ENCODE measurements at places on chromosomes 4 and X.

- peak; percentile 69 for DNase-seq
These were observed 622 bp downstream of the TAFAZZIN start for GRCh38 chrX:154411981-154412340.

DNA sequence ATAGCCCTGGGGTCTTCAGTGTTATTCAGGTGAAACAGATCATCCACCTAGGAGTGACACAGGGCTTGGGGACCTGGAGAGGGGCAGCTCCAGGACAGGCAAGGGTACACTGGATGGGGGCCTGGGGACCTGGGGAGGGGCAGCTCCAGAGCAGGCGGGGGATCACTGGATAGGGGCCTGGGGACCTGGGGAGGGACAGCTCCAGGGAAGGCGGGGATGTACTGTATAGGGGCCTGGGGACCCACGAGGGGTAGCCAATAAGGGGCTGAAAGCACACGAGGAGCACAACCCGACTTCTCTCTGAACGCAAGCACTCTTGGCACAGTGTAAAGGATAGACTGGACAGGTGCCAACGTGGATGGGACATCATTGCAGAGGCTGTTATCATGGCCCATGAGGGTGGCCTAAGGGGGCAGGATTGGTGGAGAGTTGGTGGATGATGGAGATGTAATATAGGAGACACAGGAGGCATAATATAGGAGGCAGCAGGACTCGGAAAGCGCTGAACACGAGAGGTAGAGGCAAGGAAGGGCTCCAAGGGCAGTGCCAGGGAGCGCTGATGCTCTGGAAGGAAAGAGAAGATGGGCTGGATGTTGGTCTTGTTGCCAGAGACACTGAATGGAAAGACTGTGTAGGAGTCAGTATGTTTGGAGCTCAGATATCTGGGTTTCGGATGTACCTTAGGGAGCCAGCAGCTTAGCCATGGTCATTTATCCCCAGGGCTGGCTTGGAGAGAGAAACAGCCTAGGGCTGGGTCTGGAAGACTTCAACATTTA lies 37.9 kb upstream of the FGFBP2 start:
- DNase-seq, result no peak

DNA sequence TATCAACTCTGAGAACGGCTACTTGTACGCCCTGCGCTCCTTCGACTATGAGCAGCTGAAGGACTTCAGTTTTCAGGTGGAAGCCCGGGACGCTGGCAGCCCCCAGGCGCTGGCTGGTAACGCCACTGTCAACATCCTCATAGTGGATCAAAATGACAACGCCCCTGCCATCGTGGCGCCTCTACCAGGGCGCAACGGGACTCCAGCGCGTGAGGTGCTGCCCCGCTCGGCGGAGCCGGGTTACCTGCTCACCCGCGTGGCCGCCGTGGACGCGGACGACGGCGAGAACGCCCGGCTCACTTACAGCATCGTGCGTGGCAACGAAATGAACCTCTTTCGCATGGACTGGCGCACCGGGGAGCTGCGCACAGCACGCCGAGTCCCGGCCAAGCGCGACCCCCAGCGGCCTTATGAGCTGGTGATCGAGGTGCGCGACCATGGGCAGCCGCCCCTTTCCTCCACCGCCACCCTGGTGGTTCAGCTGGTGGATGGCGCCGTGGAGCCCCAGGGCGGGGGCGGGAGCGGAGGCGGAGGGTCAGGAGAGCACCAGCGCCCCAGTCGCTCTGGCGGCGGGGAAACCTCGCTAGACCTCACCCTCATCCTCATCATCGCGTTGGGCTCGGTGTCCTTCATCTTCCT lies 2.7 kb downstream of the PCDH10 start:
- DNase-seq, result no peak

GRCh38 chr4:151296227-151296626 lies 19.3 kb downstream of the PRSS48 start:
- DNase-seq, result no peak

DNA sequence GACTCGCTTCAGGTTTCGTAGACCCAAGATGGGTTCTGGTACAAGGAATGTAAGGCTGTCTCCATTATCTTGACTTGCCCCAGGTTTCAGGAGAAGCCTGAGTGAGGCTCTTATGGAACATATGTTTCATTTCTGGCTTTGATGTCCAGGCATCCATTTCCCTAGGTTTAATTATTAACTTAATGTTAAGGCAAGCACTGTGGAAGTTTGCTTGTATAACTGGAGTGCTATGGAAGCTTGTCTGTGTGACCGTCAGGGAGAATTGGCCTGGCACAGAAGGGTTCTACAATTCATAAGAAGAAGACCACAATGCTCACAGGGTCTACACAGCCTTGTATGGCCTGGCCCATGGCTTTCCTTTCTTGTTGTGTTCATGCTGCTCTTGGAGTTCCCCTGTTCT lies 47.2 kb upstream of the PPP1R2C start:
- DNase-seq, result no peak

DNA sequence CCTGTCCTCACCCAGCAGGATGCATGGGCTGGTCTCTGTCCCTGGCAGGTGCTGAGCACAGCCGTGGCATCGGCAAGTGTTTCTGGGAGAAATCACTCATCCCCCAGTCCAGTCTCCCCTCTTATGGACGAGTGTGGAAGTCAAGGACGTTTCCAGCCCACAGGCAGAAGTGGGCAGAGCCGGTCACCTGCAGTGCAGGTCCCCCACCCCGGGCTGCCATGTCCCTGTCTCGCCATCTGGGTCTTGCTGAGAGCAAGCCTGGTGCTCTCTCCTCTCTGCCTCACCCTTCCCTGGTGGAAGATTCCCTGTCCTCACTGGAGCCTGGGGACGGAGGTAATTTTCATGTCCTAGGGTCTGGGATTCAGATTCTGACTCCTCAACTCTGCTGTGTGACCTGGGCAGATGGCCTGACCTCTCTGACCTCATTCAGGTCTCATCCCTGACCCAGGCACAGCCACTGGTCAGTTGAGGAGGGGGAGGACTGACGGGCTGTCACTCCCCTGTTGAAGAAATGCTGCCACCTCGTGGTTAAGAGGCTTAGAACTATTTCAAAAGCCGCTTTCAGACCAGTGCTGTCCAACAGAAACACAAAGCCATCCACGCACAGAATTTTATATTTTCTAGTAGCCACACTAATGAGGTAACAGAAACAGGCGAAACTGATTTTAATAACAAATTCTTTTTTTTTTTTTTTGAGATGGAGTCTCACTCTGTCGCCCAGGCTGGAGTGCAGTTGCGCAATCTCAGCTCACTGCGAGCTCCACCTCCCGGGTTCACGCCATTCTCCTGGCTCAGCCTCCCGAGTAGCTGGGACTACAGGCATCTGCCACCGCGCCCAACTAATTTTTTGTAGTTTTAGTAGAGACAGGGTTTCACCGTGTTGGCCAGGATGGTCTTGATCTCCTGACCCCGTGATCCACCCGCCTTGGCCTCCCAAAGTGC lies 1.8 kb downstream of the CPZ start:
- DNase-seq, result peak; percentile 93

- no peak for DNase-seq
These were observed 28.6 kb downstream of the CDS1 start for GRCh38 chr4:84611531-84611930.

GRCh38 chr4:61922766-61923165 lies 722.6 kb downstream of the ADGRL3 start:
- no peak for DNase-seq

DNA sequence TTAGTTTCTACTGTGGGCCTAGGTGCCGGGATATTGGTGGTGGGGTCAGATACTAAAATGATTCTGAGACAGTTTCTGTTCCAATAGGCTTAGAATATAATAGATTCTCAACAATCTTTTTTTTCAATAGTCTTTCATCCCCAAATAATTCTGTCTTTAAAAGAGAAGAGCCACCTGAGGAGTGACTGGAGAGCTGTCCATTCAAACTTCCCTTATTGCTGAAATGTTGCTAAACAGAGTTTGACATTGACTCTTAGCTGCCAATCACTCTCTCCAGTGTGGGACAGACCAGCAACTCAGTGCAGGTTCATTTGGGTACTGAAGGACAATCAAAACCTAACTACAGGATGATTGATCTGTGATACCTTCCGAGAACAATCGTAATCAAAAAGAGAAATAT lies 12.4 kb upstream of the ADH7 start:
- DNase-seq, result no peak

GRCh38 chrX:123487669-123488068 lies 245.2 kb downstream of the THOC2 start:
- no peak for DNase-seq

DNA sequence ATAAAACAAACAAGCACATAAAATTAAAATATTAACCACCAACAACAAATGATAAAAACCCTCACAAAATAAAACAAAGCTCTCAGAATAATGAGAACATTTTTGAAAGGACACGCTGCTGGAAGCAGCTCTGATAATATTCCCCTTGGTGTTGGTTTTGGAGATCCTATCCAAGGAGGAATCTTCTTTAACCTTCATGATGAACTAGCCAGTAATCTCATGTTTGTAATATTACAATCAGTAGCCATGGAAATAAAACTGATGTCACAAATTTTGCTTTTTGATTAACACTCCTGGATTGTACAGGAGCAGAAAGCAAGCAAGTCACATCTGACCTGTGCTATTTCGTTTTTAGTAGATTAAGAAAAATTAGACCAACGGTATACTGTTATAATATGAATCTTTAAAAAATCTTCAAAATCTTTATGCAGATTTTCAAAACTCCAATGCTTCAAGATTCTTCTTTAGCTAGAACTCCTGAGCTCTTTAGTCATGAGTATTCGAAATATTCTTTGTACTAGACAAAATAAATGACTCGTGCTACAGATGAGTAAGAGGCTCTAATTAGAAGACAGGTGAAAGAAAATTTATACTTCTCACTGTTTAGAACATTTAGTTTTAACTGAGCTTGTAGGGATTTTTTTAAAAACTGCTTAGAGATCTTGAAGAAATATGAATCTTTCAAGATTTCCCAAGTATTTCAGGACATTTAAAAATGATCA lies 154.1 kb downstream of the RASL11B start:
- no peak for DNase-seq

DNA sequence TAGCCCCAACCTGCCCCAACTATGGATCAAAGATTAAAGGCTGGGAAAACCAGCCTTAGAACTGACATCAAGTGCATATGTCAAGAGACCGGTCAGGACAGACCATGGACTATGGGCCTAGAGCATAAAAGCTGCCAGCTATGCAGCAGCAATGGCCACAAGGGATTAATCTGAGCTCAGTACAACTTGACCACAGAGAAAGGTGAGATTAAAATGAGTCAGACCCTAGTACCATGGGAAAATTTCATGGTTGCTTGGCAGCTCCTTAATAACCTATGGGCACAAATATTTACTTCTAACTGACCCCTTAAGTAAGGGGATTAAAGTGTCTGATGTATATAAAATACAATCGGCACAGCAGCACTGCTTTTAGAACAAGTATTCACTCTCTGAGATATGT lies 54.4 kb downstream of the CBR4 start:
- no peak for DNase-seq

- DNase-seq, result no peak
These were observed 42.0 kb downstream of the MTM1 start for GRCh38 chrX:150610446-150610845.

DNA sequence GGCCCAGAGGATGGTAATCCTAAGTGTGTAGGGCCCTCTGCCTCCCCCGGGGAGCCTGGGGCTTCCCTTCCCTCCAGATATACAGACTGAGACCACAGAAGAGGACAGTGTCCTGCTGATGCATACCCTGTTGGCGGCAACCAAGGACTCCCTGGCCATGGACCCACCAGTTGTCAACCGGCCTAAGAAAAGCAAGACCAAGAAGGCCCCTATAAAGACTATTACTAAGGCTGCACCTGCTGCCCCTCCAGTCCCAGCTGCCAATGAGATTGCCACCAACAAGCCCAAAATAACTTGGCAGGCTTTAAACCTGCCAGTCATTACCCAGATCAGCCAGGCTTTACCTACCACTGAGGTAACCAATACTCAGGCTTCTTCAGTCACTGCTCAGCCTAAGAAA lies 1.9 kb downstream of the TRO start:
- DNase-seq, result no peak

- DNase-seq, result no peak
These were observed 140.3 kb downstream of the NAA11 start for GRCh38 chr4:79185526-79186045.

GRCh38 chr4:159367781-159368080 lies 264.9 kb downstream of the RAPGEF2 start:
- DNase-seq, result no peak

GRCh38 chr4:116638592-116638991 lies 446.8 kb downstream of the TRAM1L1 start:
- no peak for DNase-seq

GRCh38 chrX:44908827-44909226 lies 35.8 kb downstream of the KDM6A start:
- DNase-seq, result no peak

GRCh38 chrX:10989386-10989785 lies 121.7 kb upstream of the HCCS start:
- peak; percentile 52 for DNase-seq

DNA sequence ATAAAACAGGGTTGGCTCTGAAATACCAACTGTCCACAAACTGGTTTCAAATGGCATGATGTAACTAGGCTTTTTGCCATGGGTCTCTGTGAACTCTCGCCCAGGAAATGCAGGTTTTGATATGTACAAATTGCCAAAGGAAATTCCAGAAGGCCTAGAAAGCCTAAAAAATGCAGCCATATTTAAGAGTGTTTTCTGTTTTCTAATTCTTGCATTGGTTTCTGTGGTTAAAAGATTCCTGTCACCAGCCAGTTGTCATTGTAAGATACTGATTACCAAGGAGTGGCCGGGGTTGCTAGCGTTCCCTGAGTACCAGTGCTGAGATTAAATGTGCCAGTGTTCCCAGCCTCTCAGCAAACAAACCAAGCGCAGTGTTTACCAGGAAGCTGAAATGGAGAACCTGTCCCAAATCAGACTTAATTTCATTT lies 53.9 kb upstream of the SORBS2 start:
- no peak for DNase-seq

DNA sequence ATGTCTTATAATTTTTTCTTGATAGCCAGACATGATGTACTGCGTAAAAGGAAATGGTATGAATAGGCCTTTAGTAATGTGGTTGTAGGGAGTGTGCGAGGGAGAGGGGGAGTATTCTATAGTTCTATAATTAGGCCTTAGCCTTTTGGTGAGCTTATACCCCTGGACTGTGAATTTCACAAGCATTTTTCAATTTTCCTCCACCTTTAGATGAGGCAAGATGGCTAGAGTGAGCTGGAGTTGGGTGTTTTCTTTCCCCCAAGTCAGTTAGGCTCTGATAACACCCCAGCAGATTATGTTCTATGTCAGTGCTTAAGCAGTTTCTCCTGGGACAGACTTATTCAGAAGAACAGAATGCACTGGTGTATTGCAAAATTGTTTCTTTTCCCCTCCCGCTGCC lies 210.2 kb upstream of the NPY2R start:
- DNase-seq, result no peak

- no peak for DNase-seq
These were observed 25.2 kb downstream of the PPP1R2C start for GRCh38 chrX:42752730-42753129.

DNA sequence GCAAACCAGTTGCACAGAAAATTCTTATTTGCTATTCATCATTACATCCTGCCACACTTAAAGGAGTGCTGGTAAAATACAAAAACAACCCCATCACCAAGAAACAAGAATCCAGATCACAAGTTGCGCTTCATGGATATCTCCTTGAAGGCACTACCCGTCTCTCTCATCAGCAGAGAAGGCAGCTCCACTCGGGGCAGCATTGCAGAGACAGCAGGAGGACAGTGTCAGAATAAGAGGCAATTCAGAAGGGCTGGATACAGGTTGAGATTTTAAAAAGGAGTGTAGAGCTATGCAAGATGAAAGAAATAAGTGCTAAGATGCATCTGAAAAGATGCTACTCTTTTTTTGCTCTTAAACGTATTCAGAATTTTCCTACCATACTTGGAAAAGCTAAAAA lies 71.4 kb downstream of the LDB2 start:
- DNase-seq, result peak; percentile 7

Data from eye (tissue), 1 donor.